ENCODE measurements at places on chromosomes 12 and 14. TPM values are rescaled to one million over a fixed set of nuclear protein-coding genes. Genes with fewer than 3 reads are reported as not detected.

OVCH1 gene
- not detected for total RNA-seq

- DNase-seq, result peak; percentile 52
Measured at GRCh38 chr14:67515386-67516079, 17.6 kb upstream of the PLEKHH1 start.

- DNase-seq, result no peak
Measured at GRCh38 chr14:50402965-50403364, 6.3 kb upstream of the CDKL1 start.

SPATA7 gene
- total RNA-seq, result 17.6 TPM

DNA sequence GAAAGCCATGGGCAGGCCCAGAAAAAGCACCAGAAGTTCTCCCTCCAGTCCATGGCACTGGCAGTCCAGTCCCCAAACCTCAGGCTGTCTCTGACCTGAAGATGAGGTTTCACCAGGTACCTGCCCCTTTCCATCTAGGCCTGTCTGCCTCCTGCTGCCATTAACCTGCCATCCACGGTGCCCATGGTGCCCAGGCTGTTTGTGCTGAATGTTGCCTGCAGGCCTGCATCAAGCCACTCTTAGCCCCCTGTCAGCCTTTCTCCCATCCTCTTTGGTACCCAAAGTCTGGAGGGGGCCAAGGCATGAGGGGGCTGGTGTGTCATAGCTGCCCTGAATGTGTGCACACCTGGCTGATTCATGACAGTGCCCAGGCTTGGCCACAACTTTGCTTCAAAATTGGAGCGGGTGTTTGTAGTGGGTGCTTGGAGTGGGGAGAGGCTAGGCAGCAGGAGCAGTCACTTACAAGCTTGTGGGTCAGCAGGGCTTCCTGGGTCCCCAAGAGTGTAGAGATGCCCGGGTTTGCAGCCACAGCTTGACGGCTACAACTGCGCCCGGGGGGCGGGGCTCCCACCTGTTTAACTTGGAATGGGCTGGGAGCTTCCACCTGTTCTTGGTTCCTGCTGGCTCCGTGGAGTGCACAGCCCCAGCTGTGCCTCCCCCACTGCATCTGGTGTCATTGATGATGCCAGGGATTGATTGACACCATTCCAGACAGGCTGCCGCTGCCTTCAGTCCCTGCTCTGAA is 88.5 kb downstream of the GPHN start:
- no peak for DNase-seq

DNA sequence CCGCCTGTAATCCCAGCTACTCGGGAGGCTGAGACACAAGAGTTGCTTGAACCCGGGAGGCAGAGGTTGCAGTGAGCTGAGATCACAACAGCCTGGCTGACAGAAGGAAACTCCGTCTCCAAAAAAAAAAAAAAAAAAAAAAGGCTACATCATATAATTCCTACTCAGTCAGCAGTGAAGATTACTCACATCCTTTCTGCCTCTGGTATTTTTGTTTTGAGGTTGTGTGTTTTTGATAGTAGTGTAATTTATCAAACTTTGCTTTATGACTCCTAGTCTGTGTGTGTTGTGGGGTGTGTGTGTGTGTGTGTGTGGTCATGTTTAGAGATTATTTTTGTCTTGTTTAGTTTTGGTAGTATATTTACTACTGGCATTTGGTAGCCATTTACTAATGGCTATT is 29.8 kb upstream of the DLGAP5 start:
- no peak for DNase-seq

CBLN3 gene
- 0.51 TPM for total RNA-seq

DNA sequence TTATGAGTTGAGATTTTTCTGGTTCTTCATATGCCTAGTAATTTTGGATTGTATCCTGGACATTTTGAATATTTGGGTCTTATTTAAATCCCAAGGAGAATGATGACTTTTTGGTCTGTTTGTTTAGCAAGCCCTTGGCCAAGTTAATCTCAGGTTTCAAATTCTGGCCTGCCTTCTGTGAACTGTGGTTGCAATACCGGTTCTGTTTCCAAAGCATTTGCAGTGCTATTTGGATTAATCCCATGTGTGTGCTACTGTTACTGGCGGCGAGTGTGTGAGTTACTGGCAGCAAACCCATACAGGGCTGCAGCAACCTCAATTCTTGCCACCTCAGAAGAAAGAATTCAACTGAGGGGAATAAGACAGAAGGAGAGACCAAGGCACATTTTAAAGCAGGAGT is 51.1 kb downstream of the TMEM260 start:
- no peak for DNase-seq

TSPAN8 gene
- 1.6 TPM for total RNA-seq

PRB2 gene
- total RNA-seq, result not detected

DNA sequence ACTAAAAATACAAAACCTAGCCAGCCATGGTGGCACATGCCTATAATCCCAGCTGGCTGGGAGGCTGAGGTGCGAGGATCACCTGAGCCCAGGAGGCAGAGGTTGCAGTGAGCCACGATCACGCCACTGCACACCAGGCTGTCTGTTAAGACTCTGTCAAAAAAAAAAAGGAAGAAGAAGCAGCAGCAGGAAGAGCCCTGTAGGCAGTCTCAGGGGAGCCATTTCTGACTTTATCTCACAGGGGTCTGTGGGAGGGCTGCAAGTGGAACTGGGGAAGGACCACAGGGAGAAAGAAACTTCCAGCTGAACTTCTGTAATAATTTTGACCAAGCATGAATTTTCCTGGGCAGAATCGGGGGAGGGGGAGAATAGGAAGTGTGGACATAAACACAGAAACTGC is 32.7 kb downstream of the GARIN6 start:
- DNase-seq, result no peak

DNA sequence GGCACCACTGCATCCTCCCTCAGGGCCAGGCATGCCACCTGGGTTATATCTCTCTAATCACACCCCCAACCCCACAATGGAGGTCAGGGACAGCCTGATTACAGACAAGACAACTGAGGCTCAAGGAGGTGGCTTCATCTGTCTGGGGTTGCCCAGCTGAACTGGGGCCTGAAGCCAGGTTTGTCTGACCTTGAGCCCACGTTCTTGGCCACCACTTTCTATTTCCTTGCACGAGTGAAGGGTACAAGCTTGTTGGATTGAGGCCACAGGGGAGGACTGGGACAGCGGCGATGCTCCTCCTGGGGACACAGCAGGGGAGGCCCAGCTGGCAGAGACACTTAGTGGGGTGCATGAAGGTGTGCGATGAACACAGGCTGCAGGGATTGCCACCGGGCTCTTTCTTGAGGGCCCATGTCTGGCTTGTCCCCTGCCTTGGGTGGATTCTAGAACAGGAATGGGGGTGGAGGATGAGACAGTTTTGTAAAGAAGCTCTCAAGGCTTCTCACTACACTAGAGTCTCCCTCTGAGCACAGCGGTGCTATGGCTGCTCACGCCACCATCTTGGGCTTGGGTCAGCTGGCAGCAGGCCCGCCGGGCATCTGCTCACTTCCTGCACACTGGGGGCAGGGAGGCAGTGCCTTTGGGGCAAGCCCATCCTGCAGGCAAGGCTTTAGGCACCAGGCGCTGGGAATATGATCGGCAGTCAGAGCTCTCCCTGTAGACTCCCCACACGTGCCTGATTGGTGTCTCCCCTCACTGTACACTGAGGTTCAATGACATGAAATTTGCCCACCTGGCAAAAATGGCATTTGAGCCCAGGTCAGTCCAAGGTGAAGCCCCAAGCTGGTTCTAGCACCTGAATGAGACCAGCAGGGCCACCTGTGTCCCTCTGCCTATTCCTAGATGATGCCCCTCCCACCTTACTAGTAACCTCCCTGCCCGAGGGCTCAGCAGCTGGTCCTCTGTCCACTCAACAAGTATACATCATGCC is 16.0 kb downstream of the RITA1 start:
- DNase-seq, result no peak

GRCh38 chr12:38056701-38057689 is 259.6 kb upstream of the ALG10B start:
- no peak for DNase-seq

DNA sequence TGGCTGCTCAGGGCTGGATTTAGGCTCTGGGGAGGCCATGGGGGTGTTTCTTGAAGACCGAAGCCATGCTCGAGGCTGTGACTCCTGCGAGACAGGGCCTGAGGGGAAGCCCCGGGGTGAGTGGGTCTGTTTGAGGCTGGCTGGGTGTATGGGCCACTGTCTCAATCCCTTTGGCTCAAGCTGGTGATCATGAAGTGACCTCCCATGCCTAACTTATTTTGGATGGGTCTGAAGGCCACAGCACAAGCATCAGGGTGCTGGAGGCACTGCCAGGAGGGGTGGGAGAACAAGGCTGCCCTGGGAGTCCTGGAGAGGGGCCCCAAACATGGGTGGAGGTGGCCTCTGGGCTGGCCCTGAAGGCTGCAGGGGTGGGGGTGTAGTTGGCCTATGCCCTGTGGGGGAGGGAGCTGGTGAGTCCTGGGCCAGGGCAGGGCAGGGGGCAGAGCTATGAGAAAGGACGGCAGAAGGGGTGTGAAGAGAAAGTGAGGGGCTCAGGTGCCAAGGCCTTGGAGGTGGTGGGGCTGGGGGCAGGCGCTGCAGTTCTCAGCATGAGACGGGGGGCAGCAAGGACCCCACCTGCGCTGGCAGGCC is 100.9 kb downstream of the KIF26A start:
- DNase-seq, result no peak

GLIPR1L2 gene
- total RNA-seq, result not detected

- DNase-seq, result peak; percentile 25
Measured at GRCh38 chr14:76250302-76250701, 98.6 kb downstream of the GPATCH2L start.

GRCh38 chr14:55438066-55438683 is 2.2 kb downstream of the TBPL2 start:
- DNase-seq, result no peak

SERPINA12 gene
- not detected for total RNA-seq

DNA sequence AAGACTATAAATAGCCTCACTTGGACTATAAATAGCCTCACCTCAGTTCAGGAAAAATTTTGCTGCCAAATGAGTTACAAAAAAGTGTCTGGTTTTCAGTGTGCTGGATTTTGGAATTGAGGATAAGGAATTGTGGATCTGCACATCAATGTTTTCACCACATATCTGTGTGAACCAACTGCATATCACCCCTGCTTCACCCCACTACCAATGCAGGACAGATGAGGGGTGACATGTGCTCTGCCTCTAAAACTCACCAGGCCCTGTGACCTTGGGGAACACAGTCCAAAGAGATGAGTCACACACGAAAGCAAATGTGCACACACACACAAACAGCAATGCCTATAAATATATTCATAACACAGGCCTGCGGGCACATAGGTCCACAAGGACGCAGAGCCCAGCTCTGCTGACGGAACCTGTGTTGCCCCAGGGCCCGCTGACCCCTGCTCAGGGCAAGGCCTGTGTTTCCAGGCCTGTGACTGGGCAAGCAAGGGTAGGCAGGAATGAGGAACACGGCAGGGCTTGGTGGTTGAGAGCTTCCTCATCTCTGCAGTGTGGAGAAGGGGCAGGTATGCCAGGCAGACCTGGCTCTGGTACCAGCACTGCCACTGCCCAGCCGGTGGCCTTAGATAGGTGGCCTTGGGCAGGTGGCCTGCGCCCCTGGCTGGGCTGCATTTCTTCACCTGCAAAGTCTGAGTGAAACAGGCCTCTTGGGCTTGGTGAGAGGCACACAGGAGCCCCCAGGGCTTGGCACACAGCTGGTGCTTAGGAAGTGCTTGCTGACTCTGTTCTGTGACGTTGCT is 82.4 kb downstream of the ARL6IP4 start:
- DNase-seq, result no peak

- DNase-seq, result no peak
Measured at GRCh38 chr12:3253682-3254275, 176.6 kb downstream of the TSPAN9 start.

DNA sequence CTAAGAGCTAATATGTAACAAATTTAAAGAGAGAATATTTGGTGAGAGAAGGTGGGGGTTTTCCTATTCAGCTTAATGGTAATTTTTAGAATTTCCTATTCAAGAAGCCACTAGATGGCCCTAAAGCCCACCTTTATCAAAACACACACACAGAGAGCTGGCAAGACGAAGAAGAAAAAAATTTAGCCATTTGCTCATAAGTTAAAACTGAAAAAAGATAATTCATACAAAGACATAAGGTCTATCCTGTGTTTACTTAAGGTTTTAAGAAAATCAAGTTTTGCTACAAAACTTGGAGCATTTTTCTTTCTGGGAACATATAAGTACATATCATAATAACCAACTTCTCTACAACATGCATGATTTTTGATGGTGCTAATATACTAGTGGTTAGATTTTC is 46.8 kb upstream of the PCED1B start:
- DNase-seq, result no peak
